ENCODE measurements at places on chromosomes 11 and 22. TPM values are rescaled to one million over a fixed set of nuclear protein-coding genes. Genes with fewer than 3 reads are reported as not detected.

Gene OR2D2
- total RNA-seq = not detected

Gene C11orf52
- 3.9 TPM for total RNA-seq

Gene TUBA8
- total RNA-seq = 1.1 TPM

Gene FXYD6
- total RNA-seq = 286 TPM

Gene CDCA5
- 3.3 TPM for total RNA-seq
